NCI-H524 (cell line): ENCODE measurements at places on chromosomes 13 and 19.

GRCh38 chr19:34171539-34171876, 796 bp upstream of the LSM14A start:
- DNase-seq: no peak

- no peak for DNase-seq
Measured at GRCh38 chr19:39544226-39544903, 4.4 kb upstream of the EID2 start.

GRCh38 chr19:49474542-49474924, 518 bp downstream of the FLT3LG start:
- no peak for DNase-seq

- DNase-seq: no peak
Measured at GRCh38 chr19:51093510-51094345, 11.0 kb upstream of the KLK14 start.

DNA sequence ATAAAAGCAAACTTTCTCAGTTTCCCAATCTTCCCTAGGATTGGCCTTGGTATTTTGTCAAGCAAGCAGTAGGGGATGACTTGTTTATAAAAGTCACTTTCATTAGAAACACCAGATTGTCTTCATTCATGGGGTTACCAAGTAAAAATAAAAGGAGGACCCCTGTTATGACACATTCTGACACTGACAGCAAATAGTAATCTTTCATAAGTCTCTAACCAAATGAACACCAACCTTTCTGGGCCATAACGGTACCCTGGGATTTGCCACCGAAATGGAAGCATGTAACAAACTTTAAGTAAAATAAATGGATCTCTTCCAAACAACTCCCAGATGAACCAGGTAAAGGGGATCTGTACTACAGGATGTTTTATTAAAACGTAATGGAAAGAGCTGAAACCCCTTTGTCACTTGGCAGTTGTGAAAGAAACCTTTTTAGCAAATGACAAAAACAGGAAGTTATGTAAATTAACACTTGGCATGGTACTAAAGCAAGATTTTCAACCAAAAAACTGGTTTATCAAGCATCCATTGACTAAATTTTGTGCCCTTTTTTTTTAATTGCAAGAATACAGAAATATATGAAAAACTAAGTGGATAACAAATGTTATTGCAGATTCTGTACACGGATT, 335.6 kb downstream of the RBM26 start:
- DNase-seq: no peak

- DNase-seq: no peak
Measured at GRCh38 chr13:21777813-21778212, 106.9 kb downstream of the FGF9 start.

- no peak for DNase-seq
Measured at GRCh38 chr13:41934120-41934519, 26.8 kb downstream of the VWA8 start.

- DNase-seq: no peak
Measured at GRCh38 chr19:58294743-58295374, 10.3 kb upstream of the ERVK3-1 start.

- DNase-seq: no peak
Measured at GRCh38 chr19:4291184-4291732, 10.9 kb downstream of the TMIGD2 start.

DNA sequence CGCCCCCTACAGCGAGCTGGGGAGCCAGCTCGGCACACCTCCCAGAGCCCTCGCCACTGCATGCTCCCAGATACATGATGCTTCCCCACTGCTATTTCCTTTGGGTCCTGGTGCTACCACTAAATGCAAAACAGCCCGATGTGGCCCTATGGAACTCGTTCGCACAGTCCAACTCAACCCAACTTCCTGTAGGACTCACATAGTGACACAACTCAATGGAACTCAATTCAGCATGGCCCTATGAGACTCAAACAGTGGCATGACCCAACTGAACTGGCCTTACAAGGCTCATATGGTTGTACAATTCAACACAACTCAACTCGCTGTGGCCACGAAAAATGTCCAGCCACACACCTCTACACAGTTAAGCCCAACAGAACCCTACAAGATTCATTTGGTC, 3.5 kb downstream of the KCNA7 start:
- no peak for DNase-seq
